ENCODE measurements at places on chromosomes 7 and 10.

GRCh38 chr10:96987842-96988175 lies 155.7 kb downstream of the LCOR start:
- no peak for DNase-seq

DNA sequence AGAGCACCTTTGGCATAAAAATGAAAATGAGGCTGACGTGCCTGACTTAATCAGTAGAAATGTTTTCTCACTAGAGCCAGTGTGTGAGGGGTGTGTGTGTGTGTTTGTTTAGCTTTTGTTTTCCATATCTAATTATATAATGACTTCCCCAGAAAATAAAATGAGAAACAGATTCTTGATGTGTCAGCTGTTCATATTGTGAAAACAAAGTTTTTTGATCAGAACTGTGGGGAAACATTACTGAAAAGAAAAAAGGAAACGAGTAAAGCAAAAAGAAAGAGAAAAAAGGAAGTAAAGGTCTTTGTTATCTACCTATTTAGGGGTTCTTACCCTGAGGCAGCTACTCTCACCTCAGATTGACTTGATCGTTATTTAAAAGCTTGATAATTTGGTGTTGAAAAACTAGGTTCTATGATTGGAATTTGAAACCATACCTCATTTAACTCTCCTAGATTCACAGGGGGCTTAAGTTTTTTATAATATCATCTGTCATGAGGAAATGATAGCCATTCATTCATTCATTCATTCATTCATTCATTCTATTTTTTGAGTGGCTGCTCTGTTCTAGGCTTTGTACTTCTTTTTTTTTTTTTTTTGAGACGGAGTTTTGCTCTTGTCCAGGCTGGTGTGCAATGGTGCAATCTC lies 58.0 kb downstream of the CREM start:
- DNase-seq, result no peak

DNA sequence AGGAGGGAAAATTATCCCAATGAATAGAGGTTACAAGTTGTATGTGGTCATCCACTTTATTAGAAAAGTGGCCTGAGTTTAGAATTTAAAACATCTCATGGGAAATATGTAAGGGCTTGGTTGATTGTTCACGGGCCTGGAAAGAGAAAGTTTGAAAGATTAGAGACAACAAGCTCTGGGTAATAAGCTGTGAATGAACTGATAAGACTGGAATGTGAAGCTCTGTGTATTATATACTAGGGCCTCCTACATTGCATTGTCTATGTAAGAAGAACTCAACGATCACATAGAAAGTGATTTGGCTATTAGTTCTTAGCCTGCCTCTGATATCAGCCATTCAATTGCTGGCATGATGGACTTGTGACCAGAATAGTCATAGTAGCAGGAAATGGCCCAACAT lies 199.2 kb upstream of the MAGI2 start:
- DNase-seq, result no peak

DNA sequence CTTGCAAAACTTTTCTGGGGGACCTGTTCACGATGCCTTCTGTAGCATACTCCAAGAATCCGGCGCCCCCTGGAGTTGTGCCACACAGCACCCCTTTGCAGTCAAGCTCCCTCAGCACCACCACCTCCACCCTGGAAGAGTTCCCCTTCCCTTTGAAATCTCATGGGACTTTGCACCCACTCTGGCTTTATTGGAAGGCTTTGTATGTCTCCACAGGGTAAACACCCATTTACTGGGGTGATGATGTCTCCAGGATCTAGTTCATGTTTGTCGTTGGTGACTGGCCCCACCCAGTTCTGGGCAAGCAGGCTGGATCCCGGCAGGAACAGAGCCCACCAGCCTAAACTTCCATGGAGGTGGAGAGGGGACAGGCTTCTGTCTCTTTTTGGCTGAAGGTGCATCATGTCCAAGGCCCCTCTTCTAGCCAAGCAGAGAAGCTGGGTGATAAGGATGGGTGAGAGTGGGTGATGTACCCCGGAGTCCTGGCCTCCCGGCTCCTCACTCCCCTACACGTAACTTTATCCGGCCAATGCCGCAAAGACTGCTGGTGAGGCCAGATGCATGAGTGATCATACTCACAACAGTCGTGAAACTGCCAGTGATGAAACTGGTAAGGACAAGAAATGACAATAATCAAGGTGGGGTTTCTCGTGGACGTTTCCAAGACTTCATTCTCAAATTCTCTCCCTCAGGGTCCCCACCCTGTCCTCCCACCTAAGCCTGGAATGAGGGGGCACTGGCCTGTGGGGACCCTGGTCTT lies 695 bp upstream of the CLDN4 start:
- DNase-seq, result no peak

GRCh38 chr10:15515202-15515601 lies 144.1 kb upstream of the FAM171A1 start:
- DNase-seq, result no peak

DNA sequence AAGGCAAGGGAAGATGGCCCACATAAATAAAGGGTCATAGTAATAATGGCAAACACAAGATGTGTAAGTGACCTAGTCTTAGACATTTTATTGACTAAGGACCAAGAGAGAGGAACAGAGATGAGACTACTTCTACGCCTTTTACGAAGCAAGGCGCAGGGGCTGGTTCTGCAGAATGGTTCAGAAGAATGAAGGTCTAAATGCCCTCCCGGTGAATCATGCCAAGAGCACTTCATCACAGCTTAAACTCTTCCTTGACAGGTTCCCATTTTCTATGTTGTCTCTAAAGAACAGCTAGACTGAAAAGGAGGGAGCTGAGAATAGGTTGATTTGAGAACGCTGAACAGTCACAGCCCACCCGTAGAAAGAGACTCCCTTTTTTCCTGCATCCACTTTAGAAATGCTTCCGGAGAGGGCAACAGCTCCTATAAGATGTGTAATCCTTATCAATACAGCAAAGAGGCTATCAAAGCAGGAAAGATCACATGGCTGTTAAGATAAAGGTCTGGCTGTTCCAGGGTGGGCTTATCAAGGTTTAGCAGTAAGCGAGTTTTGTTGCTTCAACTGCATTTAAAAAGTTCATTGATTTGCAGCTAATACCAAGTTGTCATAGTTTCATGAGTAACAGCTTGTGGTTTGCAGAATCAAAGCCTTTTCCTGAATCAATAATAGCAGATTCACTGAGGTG lies 93.4 kb upstream of the AUTS2 start:
- no peak for DNase-seq

DNA sequence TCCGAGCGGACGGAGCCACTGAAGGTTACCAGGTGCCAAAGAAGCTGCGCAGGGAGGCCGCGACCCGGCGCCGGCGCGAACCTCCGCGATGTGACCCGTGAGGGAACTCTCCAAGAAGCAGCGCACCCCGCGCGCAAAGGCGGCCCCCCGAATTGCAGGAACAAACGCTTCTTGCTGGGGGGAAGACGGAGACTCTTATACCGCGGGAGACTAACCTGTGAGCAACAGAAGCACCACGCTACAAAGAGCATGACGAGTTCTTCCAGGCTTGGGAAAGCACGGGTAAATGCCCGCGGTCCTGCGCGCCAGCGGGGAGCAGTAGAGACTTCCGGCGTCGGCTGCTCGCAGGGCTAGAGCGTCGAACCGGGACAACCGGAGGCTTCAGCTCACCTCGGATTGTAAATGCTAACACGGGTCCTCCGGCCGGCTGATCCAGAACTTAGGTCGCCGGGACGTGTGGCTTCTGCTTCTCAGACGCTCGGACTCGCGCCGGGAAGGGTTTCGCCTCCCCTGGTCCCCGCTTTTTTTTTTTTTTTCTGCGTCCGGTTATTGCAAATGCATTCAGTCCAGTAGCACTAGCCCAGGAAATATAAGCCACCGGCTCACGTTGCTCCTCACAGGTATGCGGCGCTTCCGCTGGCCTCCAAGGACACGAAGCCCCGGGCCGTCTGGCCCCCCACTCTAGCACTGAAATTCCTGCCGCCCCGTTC lies at the start of gene COA1:
TSS of gene COA1 (minus strand) at position 310 of the 710 bp plus-strand sequence. CDS start 80,909 bp downstream, outside the sequence.
- DNase-seq, result peak; percentile 31

DNA sequence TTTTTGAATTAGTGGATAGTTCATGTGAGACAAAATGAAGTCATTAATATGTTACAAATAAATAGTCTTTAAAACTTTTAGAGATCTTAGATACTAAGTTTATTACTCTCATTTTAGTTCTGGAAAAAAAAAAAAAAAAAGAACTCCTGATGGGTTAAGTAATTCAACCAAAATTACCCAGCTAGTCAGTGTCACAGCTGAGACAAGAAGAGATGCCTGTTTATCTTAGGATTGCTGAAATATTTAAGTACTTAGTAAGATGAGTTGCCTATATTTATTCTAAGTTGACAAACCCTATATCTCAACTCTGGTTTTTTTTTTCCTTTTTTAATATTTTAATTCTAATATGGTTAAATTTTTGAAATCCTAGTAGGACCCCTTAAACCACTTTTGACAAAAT lies 781.0 kb upstream of the LRRN3 start:
- no peak for DNase-seq

DNA sequence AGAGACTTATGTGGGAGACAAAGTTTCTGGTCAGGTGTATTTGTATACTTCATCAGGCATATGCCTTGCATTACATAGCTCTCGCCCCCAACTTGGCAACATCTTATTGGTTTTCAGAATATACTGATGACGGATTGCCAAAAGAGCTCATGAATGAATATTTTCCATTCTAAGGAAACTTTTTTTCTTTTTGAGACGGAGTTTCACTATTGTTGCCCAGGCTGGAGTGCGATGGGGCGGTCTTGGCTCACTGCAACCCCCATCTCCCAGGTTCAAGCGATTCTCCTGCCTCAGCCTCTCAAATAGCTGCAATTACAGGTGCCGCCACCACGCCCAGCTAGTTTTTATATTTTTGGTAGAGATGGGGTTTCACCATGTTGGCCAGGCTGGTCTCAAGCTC lies 6.0 kb downstream of the CYCS start:
- DNase-seq, result no peak

DNA sequence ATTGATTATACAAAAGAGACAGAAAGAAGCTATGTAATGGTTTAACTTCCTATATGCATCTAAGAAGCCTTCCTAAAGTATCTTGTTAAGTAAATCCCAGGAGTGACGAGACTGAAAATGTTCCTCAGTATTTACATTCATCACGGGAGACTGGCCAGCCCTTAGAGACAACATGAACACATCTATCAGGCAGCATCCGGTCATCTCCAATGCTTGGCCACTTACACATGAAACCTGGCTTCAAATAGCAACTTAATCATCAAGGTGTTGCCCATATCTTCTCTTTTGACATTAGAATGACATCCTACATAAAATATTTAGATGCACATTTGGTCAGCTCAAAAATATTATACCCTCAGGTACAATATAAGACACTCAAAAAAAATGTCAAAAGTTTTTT lies 33.8 kb downstream of the ERCC6 start:
- DNase-seq, result no peak

DNA sequence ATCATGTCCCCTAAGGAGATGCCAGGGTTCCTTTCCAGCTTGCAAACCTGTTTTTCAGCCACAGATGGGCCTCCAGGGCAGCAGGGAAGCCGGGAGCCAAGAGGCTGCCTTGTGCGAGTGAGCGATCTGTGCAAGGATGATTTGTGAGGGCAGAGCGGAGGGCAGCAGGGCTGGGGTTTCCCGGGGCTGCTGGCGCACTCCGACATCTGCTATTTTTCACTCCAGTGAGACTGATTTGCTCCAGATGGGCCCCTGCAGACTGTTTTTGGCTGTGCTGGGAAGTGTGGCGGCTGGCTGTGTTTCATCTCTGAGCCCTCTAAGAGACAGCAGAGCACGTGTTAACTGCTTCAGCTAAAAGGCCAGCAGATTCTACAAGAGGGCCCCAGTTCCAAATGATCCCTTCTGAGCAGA lies 466.2 kb downstream of the TYW1 start:
- DNase-seq, result no peak

- DNase-seq, result no peak
Observed at GRCh38 chr7:159070431-159071148, 74.1 kb downstream of the VIPR2 start.

GRCh38 chr10:116761883-116762282 lies 19.5 kb upstream of the HSPA12A start:
- DNase-seq, result no peak

GRCh38 chr7:80910228-80910627 lies 8.6 kb downstream of the SEMA3C start:
- no peak for DNase-seq

- no peak for DNase-seq
Observed at GRCh38 chr7:93747019-93747418, 143.5 kb downstream of the TFPI2 start.

DNA sequence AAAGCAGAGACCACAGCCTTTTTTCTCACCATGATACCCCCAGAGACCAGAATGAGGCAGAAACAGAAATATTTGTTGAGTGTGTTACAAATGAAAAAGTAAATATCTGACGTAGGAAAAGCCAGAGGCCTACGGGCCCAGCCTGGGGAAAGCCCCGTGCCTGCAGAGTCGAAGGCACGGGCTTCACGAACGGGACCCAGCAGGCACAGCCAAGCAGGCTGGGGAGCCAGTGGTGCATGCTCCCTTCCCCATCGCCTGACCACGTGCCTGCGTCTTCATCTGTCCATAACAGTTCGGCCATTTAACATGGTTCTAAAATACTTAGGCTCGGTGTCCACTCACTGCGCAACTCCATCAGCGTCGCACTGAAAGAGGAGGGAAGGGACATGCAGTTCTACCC lies 50.8 kb downstream of the SLIT1 start:
- DNase-seq, result no peak

DNA sequence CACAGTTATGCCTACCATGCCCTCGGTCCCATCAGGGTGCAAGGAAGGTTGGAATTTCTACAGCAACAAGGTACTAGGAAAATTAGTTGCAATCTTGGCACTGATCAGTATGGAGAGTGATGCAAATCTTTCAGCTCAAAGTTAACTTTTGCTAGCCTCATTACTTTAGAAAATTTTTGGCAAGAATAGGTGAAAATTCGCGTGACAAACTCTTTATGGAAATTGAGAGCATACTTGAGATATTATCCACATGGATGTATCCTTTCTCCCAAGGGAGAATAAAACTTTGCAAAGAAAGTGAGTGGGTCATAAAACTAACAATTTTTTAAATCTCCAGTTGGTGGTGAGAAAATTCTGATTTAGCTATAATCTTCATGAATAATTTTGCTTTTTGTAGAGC lies 71.1 kb upstream of the SLC39A12 start:
- no peak for DNase-seq

- no peak for DNase-seq
Observed at GRCh38 chr7:104814126-104814525, 199.9 kb upstream of the KMT2E start.

- DNase-seq, result no peak
Observed at GRCh38 chr7:100804681-100805431, 22.5 kb downstream of the EPHB4 start.

GRCh38 chr7:107076781-107077698 lies 32.5 kb downstream of the PRKAR2B start:
- no peak for DNase-seq

GRCh38 chr7:140521421-140521820 lies 42.1 kb upstream of the MKRN1 start:
- no peak for DNase-seq
